Uterine smooth muscle cell (primary cell): ENCODE measurements at places on chromosomes 13 and 19. TPM values are rescaled to one million over a fixed set of nuclear protein-coding genes. Genes with fewer than 3 reads are reported as not detected.

PPM1N gene
- total RNA-seq, result 2.3 and 2.7 TPM in 2 replicates

IL4I1 gene
- total RNA-seq, result 1.2 and 1.3 TPM in 2 replicates

SYNGR4 gene
- total RNA-seq, result not detected in 2 replicates

ZBTB32 gene
- total RNA-seq, result not detected in 2 replicates

RNF113B gene
- total RNA-seq, result not detected in 2 replicates

CBY2 gene
- total RNA-seq, result not detected in 2 replicates

TEX101 gene
- total RNA-seq, result not detected in 2 replicates

SIAH3 gene
- total RNA-seq, result under 0.01 TPM in 2 replicates

PSG2 gene
- total RNA-seq, result 0.12 TPM in 1 of 2 replicates, not detected in the other

BORA gene
- 6.9 and 16.9 TPM in 2 replicates for total RNA-seq

NXNL1 gene
- not detected in 2 replicates for total RNA-seq

KCNN4 gene
- total RNA-seq, result 1.1 and 1.3 TPM in 2 replicates

TNFRSF19 gene
- total RNA-seq, result 11.9 and 41.9 TPM in 2 replicates

GPR12 gene
- not detected in 2 replicates for total RNA-seq

IRS2 gene
- 5.9 and 13.5 TPM in 2 replicates for total RNA-seq

COG3 gene
- 41.4 and 52.9 TPM in 2 replicates for total RNA-seq

CEACAM8 gene
- not detected in 2 replicates for total RNA-seq

KLHL1 gene
- not detected in 2 replicates for total RNA-seq

TLE6 gene
- 0.12 and 0.33 TPM in 2 replicates for total RNA-seq

ZMYM5 gene
- total RNA-seq, result 14.4 and 15.9 TPM in 2 replicates

CIC gene
- 31.5 and 32.0 TPM in 2 replicates for total RNA-seq

FFAR3 gene
- total RNA-seq, result not detected in 2 replicates

PIN1 gene
- 94.2 and 123 TPM in 2 replicates for total RNA-seq
